ENCODE measurements at places on chromosomes 6 and 20.

DNA sequence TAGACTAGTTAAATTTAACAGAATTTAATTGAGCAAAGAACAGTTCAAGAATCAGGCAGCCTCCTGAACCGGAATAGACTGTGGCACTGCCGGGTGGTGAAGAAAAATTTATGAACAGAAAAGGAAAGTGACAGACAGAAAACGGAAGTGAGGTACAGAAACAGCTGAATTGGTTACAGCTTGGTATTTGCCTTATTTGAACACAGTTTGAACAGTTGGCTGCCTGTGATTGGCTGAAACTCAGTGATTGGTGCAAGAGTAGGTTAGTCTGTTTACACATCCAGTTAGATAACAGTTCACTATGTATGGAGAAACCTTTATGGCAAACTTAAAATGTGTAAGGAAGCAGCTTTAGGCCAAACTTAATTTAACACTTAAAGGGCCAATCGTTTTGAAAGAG lies 116.0 kb upstream of the CITED2 start:
- H3K27me3 ChIP-seq: no peaks in the 10 kb centered on the region
- DNase-seq: no peak
- peaks cover 5% of the 10 kb centered on the region for H3K4me1 ChIP-seq
- no peak overlapping the region for H3K27ac ChIP-seq
- no peaks in the 10 kb centered on the region for H3K36me3 ChIP-seq
- no peak overlapping the region for H3K4me3 ChIP-seq

- no peaks in the 10 kb centered on the region for H3K36me3 ChIP-seq
- peak; percentile 63 for DNase-seq
- no peaks in the 10 kb centered on the region for H3K4me1 ChIP-seq
- H3K27me3 ChIP-seq: no peaks in the 10 kb centered on the region
- H3K4me3 ChIP-seq: no peak overlapping the region
These were observed 528.9 kb downstream of the MAFB start for GRCh38 chr20:40160097-40160550.

- DNase-seq: no peak
- no peak overlapping the region for H3K4me3 ChIP-seq
- no peaks in the 10 kb centered on the region for H3K36me3 ChIP-seq
- no peaks in the 10 kb centered on the region for H3K27me3 ChIP-seq
These were observed 393.7 kb downstream of the UTRN start for GRCh38 chr6:144678844-144679243.

DNA sequence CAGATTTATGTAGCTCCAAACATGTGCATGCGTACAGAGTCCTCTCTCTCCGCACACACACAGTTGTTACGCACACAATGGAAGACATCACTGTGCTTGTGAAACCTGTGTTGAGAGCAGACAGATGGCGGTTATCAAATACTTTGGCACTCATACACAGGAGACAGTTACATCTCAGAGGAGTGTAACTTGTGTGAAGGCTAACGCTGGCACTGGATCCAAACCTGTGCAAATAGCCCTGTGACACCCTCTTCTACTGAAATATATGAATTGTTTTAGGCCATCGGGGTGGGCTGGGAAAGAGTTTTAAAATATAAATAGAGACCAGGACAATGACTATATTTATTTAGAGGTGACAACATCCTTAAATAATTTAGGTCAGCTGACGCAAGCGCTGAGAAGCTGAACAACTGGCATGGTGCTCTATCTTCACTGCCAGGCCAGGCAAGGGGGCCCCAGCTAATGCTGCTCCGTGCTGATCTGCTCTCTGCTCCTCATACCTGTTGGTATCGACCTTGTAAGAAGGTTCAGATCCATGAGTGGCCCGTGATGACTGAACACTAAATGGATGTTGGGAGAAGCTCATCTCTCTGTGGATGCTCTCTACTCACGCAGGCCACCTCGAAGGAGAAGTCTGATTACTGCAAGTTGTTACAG lies 69.4 kb downstream of the FOXC1 start:
- H3K27me3 ChIP-seq: no peaks in the 10 kb centered on the region
- no peak overlapping the region for H3K4me3 ChIP-seq
- no peaks in the 10 kb centered on the region for H3K36me3 ChIP-seq
- H3K27ac ChIP-seq: no peak overlapping the region
- peak; percentile 67 for DNase-seq

DNA sequence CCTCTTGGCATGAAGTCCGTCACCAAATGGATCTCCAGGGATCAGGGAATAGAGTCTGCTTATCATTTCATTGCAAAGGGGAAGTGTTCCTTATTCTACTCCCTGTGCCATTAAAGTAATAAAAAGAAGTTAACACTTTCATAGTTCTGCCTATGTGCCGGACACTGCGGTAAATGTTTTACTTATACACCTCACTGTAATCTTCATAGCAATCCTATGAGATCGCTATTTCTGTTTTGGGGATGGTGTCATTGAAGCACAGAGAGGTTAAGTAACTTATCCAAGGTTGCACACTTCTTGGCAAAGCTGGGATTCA lies 177.7 kb downstream of the TSHZ2 start:
- H3K27ac ChIP-seq: no peak overlapping the region
- no peaks in the 10 kb centered on the region for H3K4me1 ChIP-seq
- no peak overlapping the region for H3K4me3 ChIP-seq
- DNase-seq: no peak
- no peaks in the 10 kb centered on the region for H3K27me3 ChIP-seq
- no peaks in the 10 kb centered on the region for H3K36me3 ChIP-seq

DNA sequence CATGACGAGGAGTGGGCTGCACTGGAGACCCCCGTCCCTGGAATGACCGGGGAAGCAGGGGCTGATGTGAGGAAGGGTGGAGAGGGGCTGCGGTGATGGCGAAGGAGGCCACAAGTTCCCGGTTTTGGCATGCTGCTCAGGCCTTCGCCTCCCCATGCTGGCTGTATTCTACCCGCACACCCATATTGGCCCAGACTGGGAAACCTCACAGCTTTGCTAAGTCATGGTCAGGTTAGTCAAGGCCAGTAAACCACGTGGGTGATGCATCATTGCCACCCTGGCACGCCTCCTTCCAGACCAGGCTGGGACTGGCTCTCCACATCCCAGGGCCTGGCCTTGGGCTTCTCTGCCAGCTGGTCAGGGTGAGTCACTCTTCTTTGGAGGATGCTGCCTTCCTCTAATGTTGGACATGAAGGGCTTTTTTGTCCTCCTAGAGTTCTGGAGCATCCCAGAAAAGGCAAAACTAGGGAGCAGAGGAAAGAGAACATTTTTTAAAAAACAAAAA lies 53.8 kb downstream of the PCNA start:
- no peaks in the 10 kb centered on the region for H3K27me3 ChIP-seq
- no peak overlapping the region for H3K27ac ChIP-seq
- DNase-seq: peak; percentile 78
- no peaks in the 10 kb centered on the region for H3K4me1 ChIP-seq
- H3K4me3 ChIP-seq: no peak overlapping the region

- H3K27me3 ChIP-seq: no peaks in the 10 kb centered on the region
- no peaks in the 10 kb centered on the region for H3K4me1 ChIP-seq
- DNase-seq: no peak
- H3K36me3 ChIP-seq: no peaks in the 10 kb centered on the region
- H3K4me3 ChIP-seq: peak overlapping the region; percentile 73
These were observed 2.4 kb downstream of the AMD1 start for GRCh38 chr6:110876806-110877564.

DNA sequence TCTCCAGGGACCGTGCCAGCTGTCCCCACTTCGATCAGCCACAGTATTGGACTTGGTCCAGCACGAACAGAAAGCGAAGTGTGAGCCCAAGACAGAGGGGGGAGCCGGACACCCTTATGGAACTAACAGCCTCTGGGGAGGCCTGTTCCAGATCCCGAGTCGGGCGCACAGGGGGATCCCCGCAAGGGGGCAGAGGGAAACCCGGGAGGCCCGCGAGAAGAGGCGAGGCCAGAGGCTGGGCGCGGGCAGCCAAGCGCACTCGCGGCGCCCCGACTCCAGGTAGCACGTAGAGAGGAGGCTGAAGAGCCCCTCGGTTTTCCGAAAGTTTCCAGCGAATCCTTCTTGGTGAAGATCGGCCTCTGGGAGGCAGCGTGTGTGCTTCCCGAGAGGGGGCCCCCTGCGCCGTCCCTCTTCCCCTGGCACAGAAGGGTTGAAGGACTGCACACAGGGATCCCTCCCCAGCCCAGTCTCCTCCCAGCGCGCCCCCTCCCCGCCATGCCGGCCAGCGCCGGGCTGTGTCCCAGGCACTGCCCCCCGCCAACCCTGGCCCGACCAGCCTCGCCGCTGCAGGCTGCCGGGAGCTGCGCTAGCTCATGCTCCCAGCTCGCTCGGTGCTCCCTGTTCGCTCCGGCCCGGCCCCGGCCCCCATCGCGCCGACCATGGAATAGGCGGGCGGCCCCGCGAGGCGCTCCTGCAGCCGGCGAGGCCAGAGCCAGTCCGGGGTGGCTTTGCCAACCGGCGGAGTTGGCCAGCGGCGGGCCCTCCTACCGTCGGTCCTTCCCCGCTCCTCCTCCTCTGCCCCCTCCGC lies 577 bp upstream of the SLC24A3 start:
- H3K27ac ChIP-seq: no peak overlapping the region
- no peaks in the 10 kb centered on the region for H3K27me3 ChIP-seq
- no peaks in the 10 kb centered on the region for H3K36me3 ChIP-seq
- DNase-seq: no peak

GRCh38 chr6:34587325-34587724 lies 31.2 kb upstream of the SPDEF start:
- peaks cover 20% of the 10 kb centered on the region for H3K36me3 ChIP-seq
- H3K4me1 ChIP-seq: peaks cover 41% of the 10 kb centered on the region
- DNase-seq: no peak
- no peak overlapping the region for H3K4me3 ChIP-seq
- no peak overlapping the region for H3K27ac ChIP-seq

GRCh38 chr20:62426699-62427131 lies 624 bp downstream of the RBBP8NL start:
- no peaks in the 10 kb centered on the region for H3K27me3 ChIP-seq
- no peaks in the 10 kb centered on the region for H3K4me1 ChIP-seq
- no peaks in the 10 kb centered on the region for H3K36me3 ChIP-seq
- no peak overlapping the region for H3K4me3 ChIP-seq

- DNase-seq: no peak
- H3K4me1 ChIP-seq: no peaks in the 10 kb centered on the region
- peaks cover 54% of the 10 kb centered on the region for H3K36me3 ChIP-seq
These were observed 29.4 kb upstream of the KIF25 start for GRCh38 chr6:167968091-167968490.

GRCh38 chr6:111862314-111862713 lies 10.9 kb downstream of the FYN start:
- no peaks in the 10 kb centered on the region for H3K36me3 ChIP-seq
- no peak overlapping the region for H3K4me3 ChIP-seq
- H3K27me3 ChIP-seq: no peaks in the 10 kb centered on the region
- DNase-seq: no peak

GRCh38 chr6:74128536-74128935 lies 432.5 kb downstream of the CD109 start:
- no peaks in the 10 kb centered on the region for H3K27me3 ChIP-seq
- no peaks in the 10 kb centered on the region for H3K36me3 ChIP-seq
- H3K4me3 ChIP-seq: no peak overlapping the region
- no peak for DNase-seq
- H3K27ac ChIP-seq: no peak overlapping the region

DNA sequence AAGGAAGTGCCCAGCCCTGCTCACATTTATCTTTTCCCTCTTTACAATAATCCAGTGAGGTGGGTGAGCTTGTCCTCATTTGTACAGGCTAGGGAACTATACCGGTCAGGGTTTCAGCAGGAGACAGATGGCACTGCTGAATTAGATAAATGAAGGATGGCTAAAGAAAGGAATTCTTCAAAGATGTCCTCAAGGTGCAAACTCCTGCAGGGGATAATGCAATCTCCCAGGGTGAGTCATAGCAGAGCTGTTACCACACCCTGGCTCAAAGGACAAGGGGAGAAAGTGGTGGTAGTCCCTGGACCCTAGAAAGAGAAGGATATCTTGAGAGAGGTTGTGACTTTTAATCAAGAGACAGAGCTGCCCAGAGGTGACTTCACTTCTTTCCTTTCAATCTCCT lies 66.7 kb downstream of the RFPL4B start:
- H3K36me3 ChIP-seq: no peaks in the 10 kb centered on the region
- no peak overlapping the region for H3K4me3 ChIP-seq
- no peaks in the 10 kb centered on the region for H3K4me1 ChIP-seq
- no peaks in the 10 kb centered on the region for H3K27me3 ChIP-seq

GRCh38 chr6:79246891-79247290 lies 12.4 kb upstream of the HMGN3 start:
- H3K27me3 ChIP-seq: no peaks in the 10 kb centered on the region
- H3K27ac ChIP-seq: no peak overlapping the region
- no peak overlapping the region for H3K4me3 ChIP-seq
- no peaks in the 10 kb centered on the region for H3K36me3 ChIP-seq

GRCh38 chr6:138814179-138814834 lies 18.4 kb downstream of the ECT2L start:
- no peaks in the 10 kb centered on the region for H3K4me1 ChIP-seq
- H3K36me3 ChIP-seq: no peaks in the 10 kb centered on the region
- no peaks in the 10 kb centered on the region for H3K27me3 ChIP-seq
- no peak overlapping the region for H3K4me3 ChIP-seq
- H3K27ac ChIP-seq: no peak overlapping the region

GRCh38 chr20:24950128-24950835 lies 1.2 kb downstream of the CST7 start:
- H3K27ac ChIP-seq: no peak overlapping the region
- no peak overlapping the region for H3K4me3 ChIP-seq
- no peak for DNase-seq
- no peaks in the 10 kb centered on the region for H3K36me3 ChIP-seq
- H3K4me1 ChIP-seq: peaks cover 7% of the 10 kb centered on the region

DNA sequence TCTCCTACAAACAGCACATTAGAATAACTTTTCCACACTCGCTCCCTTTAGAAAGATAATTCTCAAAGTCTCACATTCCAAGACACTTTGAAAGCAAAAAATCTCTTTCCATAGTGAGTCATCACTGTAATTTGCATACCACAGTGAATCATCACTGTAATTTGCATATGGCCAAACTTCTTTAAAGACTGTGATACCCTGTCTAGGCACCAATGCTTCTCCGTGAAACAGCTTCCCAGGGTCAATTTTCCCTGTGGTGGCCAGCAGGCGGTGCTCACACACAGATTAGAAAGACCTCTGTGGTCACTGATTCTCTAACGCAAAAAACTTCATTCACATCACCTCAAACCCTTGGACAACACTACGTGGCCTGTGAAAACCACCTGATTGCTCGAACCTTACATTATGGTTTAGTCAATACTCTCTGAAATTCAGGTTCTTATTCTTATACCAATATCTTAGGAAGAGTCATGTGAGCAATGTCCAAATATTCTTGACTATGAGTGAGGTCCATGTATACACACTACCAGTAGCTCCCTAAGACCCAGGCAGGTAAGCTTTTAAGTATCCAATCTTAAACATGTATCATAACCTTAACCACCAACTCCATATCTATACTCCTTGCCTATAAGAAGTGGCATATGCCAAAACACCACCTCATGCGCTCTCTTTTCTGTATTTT lies 78.5 kb upstream of the PHACTR1 start:
- no peak overlapping the region for H3K4me3 ChIP-seq
- H3K27ac ChIP-seq: no peak overlapping the region
- H3K4me1 ChIP-seq: no peaks in the 10 kb centered on the region
- no peaks in the 10 kb centered on the region for H3K27me3 ChIP-seq

GRCh38 chr6:44064089-44064947 lies 62.9 kb downstream of the MRPL14 start:
- peaks cover 64% of the 10 kb centered on the region for H3K4me1 ChIP-seq
- peak; percentile 95 for DNase-seq
- no peaks in the 10 kb centered on the region for H3K36me3 ChIP-seq
